ENCODE measurements at places on chromosomes 3 and 15.

DNA sequence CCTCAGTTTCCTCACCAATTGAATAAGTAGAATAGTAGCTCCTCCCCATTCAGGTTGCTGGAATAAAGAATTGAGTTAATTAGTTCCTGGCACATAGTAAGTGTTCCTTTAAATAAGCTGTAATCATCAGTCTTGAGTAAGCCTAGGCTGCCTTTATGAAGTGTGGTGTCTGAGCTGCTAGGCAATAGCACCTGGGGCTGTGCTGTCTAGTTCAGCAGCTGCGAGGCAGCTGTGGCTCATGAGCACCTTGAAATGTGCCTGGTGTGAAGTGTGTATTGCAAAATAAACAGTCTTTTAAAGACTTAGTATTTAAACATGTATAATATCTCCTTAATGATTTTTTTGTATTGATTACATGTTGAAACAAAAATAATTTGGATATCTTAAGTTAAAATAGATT lies 77.6 kb downstream of the TOP2B start:
- no peak for DNase-seq

GRCh38 chr15:65177901-65178300 lies 7.2 kb downstream of the CLPX start:
- no peak for DNase-seq

DNA sequence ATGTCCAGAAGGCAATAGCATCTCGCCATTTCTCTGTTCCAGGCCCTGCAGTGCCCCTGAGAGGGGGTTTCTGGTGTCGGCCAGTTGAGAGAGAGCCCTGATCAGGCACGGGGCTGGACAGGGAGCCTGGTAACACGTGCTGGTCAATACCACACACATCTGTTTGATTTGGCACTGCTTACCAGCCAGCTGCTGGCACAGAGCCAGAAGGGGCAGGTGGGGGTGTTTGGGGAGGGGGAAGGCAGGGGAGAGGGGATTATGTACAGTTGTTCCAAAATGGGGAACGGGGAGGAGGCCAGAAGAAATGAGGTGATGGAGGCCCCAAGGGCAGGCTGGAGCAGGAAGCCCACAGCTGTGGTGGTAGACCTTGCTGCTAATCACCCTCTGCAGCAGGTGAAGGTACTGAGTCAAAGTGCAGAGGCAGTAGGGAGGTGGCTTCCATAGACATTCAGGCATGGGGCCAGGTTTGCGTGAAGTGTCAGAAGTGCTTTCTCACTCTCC lies 153.5 kb upstream of the LPP start:
- DNase-seq = peak; percentile 16

- DNase-seq = no peak
Observed at GRCh38 chr15:98937413-98938104, 70.0 kb downstream of the PGPEP1L start.

GRCh38 chr15:89905846-89906378 lies 6.8 kb downstream of the ARPIN start:
- no peak for DNase-seq

GRCh38 chr3:194042927-194043326 lies 93.0 kb upstream of the HES1 start:
- DNase-seq = no peak

GRCh38 chr3:100400419-100400779 lies 490 bp downstream of the TOMM70 start:
- DNase-seq = no peak

DNA sequence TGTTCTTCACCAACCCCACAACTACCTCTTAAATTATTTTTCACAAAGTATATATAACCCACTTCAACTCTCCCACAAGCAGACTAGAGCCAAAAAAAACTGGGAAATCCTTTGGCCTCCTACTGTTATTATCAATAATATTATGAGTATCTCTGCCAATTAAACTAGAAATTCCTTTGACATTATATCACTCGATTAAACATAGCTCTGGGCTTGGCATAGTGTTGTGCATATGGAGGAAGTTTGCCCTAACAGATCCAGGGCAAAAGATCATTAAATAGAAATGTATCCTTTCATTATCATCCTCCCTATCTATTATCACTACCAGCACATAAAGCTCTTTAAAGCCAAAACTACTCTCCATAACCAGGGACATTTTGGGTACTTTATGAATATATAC lies 74.9 kb downstream of the OSBPL10 start:
- DNase-seq = no peak

- DNase-seq = no peak
Observed at GRCh38 chr3:171944118-171945016, 95.0 kb upstream of the FNDC3B start.

DNA sequence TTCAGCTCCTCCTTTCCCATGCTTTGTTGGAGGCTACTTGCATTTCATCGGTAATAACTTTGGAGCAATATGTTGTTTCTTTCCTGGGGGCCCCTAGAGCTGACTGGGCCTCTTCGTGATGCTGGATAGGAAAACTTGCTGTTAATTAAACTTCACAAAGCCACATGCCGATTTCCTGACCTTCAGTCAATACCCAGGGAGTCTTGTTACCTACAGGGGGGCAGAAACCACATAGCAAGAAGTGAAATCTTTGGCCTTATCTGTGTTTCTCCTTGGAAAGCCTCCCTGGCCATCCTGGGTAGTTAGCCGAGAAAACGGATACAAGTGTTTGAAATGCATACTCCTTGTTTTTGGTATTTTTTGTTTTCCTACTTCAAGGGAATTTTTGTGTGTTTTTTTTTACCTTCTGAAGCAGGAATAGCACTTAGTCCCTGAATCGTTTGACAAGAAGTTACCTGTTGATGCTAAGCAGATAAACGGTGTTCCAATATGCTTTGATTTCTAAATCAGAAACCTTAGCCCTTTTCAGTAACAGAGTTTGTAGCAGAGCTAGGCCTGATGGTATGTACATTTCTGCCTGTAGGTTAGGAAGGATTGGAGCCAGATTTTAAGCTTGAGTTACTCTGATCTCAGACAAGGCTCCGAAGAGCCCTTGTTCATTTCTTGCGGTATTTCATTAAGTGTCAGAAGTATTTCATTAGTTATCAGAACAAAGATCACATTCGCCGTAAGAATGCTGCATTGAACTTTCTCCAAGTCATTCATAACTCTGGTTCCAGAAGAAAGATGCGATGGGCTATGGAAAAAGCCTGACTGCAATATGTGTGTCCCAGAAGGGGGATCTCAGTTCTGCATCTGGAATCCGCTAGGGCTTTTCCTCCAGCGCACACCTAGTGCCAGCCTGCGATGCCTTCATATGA lies 111.5 kb downstream of the THSD4 start:
- DNase-seq = no peak
